ENCODE measurements at places on chromosomes 11 and 22.
A peak's percentile ranks its signal among the peaks of the same experiment; 100 is the strongest.

GRCh38 chr11:119087747-119088241 lies 3.1 kb downstream of the HMBS start:
- DNase-seq: no peak

DNA sequence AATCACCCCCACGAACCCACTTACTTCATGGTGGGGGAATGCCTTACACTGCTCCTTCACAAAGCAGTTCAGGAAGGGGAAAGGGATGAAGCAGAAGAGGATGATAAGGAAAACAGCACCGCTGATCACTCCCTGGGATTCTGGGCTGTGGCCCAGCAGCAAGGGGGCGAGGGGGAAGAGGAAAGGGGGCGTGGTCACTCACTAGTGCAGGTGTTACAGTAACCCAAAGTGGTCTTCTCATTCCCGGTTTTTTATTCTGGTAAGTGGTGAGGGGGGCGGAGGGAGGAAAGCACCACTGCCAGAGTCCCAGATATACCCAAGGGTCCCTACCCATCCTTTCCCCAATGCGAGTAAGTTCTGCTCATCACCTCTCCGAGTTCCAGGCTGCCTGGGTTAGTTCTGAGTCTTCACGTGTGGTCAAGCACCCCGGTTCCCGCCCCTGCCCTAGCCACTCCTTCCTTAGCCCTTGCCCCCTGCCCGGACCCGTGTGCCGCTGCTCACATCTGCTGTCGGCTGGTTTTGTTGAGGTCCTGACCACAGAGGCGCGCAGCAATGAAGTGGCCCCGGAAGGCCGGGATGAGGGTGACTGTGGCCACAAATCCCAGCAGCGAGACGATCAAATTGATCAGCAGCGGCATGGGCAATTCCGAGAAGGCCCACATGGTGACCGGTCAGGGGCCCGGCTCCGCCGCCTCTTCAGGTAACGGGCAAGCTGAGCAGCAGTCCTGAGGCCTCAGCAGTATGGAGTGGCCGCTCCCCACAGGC lies 477 bp downstream of the DPAGT1 start:
- DNase-seq: no peak

DNA sequence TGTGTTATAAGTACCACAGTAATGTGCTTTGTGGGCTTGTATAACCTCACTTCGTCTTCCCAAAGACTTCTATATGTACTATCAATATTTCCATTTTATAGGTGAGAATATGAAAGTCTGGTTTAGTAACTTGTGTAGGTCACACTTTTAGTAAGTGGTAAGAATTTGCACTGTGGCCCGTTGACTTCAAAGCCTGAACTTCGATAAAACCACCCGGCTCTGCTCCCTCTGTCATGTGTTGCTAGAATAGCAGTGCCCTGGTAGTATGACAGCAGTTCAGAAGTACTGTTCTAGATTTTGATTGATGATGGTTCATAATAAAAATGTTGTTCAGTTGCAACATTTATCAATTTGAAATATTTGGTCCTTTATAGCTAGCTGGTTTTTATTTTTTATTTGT lies 110.2 kb upstream of the SORL1-AS1 start:
- DNase-seq: no peak

- no peak for DNase-seq
These were observed 523.6 kb upstream of the LUZP2 start for GRCh38 chr11:23973244-23973643.

DNA sequence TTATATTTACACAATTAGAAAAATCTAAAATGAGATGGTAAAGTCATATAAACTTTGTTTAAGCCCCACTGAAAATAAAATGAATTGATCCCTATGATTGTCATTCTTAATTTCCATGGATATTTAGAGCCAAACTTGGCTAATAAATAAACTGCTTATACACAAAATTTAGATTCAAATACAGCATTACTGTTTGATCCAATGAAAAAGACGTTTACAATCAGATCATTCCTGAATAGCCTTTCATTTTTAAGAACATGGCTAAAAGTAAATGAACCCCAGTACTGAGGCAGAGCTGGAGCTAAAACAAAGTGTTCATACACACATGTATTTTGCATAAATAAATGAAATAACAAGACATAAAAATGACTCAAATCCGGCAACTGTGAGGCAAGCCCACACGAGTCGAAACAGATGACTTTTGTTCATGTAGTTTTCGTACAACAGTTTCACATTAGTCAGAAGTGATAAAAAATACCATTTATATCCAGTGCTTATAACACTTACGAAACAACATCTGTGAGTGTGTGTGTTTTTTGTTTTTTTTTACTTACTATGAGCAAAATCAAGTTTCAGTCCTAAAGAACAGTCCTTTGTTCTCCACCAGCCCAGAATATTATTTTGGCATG lies 386.5 kb downstream of the SOX6 start:
- no peak for DNase-seq

DNA sequence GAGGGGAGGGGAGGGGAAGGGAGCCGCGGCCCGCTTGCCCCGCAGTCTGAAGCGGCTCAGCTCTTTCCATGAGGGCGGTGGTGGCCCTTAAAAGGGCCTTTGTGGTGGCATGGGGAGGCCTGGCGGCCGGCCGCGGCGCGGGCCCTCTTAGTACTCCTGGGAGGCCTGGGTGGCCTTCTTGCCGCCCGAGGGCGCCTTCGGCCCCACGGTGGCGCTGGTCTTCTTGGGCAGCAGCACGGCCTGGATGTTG lies 6.9 kb downstream of the DPAGT1 start:
- no peak for DNase-seq

DNA sequence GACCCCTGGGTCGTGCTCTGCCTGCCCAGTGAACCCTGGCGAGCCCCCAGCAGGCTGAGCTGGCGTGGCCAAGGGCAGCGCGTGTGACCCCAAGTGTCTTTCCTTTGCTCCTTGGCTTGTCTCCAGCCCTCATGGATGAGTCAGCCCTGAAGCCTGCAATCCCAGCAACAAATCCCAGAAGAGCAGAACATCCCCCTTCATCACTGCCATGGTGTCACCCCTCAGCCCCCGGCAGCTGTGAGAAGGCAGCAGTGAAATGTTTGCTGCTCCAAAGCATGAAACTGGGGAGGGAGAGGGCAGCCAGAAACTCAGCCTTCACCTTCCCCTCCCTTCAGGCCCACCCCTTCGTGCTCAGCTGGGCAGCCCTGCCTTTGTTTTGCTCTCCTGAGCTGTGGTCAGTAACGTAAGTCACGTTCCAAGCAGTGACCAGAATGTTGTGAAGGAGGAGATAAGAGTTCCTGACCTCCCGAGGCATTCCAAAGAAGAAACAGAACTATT lies 29.8 kb downstream of the ADAMTS15 start:
- DNase-seq: no peak

DNA sequence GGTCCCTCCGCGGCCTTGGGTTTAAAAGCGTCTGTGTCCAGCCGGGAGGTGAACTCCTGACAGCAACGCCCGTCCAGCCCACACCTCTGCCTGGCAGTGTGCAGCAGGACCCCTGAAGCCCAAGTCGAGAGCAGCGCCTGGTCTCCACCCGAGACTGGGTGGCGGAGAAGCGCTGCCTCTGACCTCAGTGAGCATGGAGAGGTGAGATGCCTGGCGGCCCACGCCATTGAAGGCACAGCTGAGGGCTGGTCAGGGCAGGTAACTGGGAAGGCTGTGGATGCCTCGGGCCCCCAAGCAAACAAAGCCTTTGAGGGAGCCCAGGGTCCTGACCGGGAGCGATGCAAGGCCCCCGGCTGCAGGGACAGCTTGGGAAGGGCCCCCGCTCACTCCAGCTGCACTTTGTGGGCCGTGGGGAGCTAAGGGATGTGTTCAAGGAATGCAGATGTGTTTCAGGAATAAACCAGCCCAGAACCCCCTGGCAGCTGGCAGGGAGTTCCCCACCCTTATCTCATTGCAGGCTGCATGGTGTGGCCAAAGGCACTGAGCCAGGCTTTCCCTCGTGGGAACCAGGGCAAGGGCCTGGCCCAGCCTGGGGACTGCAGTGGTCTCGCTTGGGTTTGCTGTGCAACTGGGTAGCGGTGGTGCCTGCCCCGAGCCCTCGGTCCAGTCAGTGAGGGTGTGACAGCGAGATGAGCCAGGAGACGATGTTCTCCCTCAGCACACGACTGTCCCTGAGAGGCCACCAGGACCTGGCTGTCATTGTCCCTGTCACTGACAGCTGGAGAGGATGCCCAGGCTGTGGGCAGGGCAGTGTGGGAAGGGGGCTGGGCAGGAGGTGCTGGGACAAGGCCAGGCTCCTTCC lies 92.5 kb downstream of the WNT7B start:
- no peak for DNase-seq

GRCh38 chr11:66289548-66290329 lies 796 bp upstream of the YIF1A start:
- DNase-seq: peak; percentile 68

GRCh38 chr22:21707677-21708076 lies 27.9 kb downstream of the YPEL1 start:
- DNase-seq: no peak

GRCh38 chr11:50174975-50175374 lies 142.3 kb downstream of the OR4C45 start:
- no peak for DNase-seq

GRCh38 chr11:2211113-2211971 lies 39.7 kb upstream of the TH start:
- DNase-seq: no peak

GRCh38 chr22:22474733-22475132 lies 33.8 kb downstream of the ZNF280B start:
- no peak for DNase-seq

- DNase-seq: no peak
These were observed 98.6 kb downstream of the KIF18A start for GRCh38 chr11:28009388-28009787.

- DNase-seq: no peak
These were observed 8.5 kb downstream of the RAB30 start for GRCh38 chr11:83063073-83063754.

GRCh38 chr11:107606141-107606540 lies 15.2 kb downstream of the ELMOD1 start:
- DNase-seq: no peak

DNA sequence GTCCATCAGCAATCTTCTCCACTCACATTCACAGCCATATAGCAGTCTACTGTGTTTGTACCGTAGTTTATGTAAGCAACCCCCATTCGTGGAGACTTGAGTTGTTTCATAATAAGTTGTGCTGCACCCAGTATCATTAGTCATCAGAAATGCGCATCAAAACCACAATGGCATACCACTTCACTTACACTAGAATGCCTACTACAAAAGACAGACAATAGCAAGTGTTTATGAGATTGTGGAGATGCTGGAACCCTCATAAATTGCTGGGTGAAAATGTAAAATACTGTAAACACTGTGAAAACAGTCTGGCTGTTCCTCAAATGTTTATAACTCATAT lies 133.3 kb downstream of the ATXN10 start:
- no peak for DNase-seq

DNA sequence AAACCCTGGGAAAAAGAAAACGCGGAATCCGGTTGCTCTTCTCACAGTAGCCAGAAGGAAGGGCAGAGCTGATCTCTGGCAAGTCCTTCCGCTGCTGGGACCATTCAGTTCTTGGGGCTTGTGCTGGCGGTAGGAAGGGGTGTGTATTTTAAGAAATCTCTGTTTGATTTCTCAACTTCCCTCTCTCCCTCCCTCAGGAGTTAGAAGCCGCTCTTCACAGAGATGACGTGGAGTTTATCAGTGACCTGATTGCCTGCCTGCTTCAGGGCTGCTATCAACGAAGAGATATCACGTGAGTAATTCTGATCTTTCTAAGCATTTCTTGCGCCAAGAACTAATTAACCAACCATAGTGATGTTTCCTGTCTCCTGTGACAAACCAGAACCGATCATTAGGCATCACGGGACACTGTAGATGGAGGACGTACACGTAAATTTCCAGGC lies 85.9 kb upstream of the SLC25A18 start:
- DNase-seq: no peak

GRCh38 chr11:69320326-69320725 lies 26.4 kb downstream of the MYEOV start:
- DNase-seq: no peak

- no peak for DNase-seq
These were observed 72.8 kb downstream of the TP53I11 start for GRCh38 chr11:44877571-44878497.

DNA sequence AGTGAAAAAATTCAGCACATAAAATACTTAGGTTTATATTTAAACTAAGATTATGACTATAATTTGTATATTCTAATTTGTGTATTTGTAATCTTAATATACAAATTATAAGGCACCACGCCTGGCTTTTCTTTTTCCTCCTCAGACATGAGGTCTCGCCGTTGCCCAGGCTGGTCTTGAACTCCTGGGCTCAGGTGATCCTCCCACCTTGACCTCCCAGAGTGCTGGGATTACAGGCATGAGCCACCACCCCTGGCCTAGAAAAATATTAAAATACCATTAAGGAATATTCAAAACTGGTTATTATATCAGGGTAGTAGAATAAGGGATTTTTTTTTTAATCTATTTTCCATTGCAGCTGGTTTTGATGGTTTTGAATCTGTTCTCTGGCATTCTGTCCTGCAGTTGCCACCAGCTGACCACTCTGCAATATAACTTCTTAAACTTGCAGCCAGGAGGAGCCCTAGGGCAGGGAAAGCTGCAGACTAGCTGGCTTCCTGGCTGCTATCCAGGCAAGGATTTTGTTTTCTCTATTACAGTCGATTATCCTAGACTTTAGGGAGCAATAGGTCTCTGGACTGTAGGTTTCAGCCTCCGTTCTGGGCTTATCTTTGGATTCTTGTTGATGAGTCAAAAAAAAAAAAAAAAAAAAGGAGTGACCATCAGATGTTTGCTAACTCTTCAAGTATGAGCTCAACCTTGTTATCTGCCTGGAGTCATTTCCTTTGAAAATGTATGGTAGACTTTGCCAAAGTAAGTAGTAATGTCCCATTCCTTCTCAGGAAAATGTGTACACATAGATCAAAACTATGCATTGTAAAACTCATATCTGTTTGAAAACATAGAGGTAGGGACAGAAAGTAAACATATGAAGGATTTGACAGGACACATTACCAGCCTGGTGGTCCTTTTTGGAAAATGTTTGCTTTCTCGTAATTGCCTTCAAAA lies 13.2 kb downstream of the POLA2 start:
- DNase-seq: no peak

GRCh38 chr11:11563200-11563975 lies 58.4 kb downstream of the GALNT18 start:
- no peak for DNase-seq

DNA sequence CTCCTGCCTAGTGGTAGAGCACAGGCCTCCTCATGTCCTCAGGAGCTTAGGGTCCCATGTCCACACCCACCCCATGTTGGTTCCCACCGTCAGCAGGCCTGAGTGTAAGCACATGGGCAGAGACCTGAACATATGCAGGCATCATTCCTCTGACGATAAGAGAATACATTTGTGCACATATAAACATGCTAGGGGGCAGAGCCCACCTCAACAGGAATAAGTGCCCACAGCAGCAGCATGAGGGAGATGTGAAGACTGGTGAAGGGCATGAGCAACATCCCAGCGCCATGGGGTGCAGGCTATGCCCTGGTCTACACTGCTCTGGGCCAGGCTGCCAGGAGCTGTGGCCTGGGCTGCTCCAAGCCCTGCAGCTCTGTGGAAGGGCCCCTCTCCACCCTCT lies 16.9 kb downstream of the ADORA2A start:
- no peak for DNase-seq

DNA sequence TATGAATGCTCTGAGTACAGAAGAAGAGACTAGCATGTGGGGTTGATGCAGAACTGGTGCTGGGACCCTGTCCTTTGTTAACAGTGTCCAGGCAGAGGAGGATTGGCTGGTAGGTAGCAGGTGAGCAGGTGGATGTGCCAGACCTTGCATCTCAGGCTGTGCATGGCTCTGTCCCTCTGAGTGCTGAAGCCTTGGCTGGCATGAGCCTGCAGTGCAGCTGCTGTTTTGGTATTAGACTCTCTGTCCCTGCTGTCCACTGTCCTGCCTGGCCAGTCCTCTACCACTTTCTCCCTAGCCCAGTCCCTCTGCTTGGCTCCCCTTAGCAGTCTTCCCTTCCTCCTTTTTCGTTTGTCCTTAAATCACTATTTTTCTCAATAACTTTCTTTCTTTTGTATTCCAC lies 213.6 kb upstream of the ZBED5 start:
- no peak for DNase-seq

Measured in activated T-helper 1 cell treated with anti-CD3 and anti-CD28 coated beads, Interleukin-2, amount 50 U/mL, for 16 hours (primary cell).